Stimulated activated CD8-positive, alpha-beta memory T cell treated with anti-CD3 and anti-CD28 coated beads, Interleukin-15, amount 100 ng/mL, for 48 hours (primary cell): ENCODE measurements at places on chromosomes 2 and 18.

DNA sequence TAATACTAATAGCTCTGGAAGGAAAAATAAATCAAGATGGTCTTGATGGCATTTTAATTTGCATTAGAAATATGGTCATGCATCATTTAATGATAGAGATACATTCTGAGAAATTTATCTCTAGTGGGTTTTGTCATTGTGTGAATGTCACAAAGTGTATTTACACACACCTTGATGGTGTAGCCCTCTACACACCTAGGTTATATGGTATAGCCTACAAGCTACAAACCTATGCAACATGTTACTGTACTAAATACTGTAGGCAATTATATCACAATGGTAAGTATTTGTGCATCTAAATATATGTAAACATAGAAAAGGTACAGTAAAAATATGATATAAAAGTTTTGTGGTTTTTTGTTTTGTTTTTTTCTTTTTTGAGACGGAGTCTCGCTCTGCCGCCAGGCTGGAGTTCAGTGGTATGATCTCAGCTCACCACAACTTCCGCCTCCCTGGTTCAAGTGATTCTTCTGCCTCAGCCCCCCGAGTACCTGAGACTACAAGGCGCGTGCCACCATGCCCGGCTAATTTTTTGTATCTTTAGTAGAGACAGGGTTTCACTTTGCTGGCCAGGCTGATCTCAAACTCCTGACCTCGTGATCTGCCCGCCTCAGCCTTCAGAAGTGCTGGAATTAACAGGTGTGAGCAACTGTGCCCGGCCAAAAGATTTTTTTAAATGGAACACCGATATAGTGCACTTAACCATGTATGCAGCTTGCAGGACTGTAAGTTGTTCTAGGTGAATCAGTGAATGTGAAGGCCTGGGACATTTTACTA, 83.7 kb upstream of the UBXN4 start:
- peak; percentile 23 for DNase-seq

- DNase-seq: no peak
Measured at GRCh38 chr2:166491461-166491860, 2.6 kb downstream of the SCN7A start.

DNA sequence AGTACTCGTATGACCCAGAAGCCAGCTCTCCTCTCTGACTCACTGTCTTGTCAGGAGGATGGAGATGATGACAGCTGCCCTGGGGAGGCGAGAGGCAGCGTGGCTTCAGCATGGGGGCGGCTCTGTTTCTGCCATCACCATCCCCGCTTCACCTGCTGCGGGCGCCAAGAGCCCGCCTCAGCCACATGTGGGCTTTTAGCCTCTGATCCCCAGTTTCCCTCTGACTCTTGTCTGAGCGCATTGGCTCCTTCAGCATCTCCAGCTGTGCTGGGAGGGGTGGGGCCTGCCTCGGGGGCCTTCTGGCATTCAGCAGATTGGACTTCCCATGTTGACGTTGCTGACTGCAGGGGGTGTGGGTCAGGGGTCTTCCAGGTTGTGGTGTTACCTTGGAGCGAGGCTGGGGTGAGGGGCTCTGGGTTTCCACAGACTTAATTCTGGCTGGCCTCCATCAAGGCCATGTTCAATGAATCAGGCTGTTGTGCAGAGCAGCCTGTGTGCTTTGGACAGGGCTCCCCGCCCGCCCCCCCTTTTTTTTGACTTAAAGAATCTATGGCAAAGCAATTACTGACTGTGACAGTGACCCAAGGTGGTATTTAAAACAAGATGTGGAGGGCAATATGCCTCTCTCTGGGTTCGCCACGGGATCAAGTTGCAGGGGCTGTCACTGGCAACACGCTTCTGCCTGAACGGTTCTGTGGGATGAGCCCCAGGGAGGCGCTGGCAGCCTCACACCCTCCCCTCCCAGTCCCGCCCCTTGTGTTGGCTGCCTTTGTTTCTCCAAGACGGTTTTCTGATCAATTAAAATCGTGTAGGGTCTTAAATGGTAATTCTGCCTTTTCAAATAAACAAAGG, 228.3 kb downstream of the LDLRAD4 start:
- DNase-seq: peak; percentile 47

DNA sequence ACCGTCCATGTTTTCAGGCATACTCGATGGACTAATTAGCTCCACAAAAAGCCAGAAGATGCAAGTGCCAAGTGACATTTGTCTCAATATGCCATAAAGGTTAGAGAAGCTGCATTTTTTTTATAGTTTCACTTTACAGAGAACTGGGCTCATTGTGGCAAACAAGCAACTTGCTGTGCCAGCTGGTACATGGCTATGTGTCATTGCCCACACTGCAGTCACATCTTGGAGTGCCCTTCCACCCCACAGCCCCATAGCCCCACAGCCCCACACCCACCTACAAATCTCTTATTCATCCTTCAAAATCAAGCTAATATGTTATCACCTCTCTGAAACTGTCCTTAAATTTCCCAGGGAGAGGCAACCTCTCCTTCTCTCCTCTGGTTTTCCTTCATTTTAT, 451.9 kb downstream of the ARHGAP15 start:
- DNase-seq: no peak

- DNase-seq: no peak
Measured at GRCh38 chr2:96533292-96534073, 3.1 kb upstream of the ARID5A start.

GRCh38 chr18:74342416-74343043, 26.9 kb downstream of the C18orf63 start:
- DNase-seq: no peak

DNA sequence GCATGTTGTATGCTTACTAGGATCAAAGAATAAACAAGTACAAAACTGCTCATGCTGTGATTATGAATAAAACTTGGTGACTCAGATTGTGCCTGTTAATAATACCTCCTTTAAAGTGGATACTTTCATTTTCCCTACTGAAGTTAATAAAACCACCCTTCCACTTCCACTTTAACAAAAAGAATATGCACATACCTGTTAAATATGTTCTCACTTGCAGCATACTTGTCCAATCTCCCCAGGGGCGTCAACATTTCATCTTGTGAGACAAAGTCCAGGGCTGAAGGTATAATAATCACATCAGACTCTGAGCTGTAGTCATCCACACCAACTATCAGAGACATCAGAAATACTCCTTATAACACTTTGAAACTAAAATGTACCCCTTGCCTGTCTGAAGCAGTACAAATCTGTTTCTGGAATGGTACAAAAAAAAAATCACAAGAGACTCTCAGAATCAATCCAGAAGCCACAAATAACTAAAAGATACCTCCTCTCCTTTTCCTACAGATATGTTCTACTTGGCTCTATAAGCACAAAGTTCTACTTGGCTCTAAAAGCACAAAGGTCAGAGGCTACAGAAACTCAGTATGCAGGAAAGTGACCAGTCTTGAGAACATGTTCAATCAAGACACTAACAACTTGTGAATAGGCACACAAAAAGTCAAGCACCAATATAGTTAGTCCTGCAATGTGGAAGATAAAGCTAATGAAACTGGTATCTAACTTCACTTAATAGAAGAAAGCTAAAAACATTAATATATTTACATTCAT, 19.3 kb downstream of the PPP4R1 start:
- no peak for DNase-seq

DNA sequence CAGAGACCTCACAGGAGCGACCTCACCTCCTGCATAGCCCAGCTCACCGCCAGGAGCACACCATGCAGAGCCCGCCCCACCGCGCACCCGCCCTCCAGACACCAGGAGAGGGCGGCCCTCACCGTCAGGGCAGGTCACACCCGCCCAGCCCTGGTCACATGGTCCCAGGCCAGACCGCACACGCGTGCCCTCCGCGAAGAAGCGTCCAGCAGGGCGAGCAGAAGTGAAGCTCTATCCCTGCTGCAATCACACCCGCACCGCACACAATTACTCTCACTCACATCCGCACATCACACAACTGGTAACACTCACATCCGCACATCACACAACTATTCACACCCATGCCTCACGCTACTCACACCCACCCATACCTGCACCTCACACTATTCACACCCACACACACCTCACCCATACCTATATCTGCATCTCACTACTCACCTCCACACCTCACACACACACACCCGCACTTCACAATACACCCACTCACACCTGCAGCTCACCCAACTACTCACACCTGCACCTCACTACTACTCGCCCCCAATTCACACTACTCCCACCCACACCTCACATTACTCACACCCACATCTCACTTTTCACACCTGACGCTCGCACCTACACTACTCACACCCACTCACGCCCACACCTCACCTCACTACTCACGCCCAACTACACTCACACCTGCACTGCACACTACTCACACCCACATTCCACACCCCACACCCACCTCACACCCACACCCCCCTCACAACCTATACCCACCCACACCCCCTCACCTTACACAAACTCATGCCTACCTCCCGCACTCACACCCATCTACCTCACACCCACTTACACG, 242.0 kb downstream of the HDAC4 start:
- no peak for DNase-seq

DNA sequence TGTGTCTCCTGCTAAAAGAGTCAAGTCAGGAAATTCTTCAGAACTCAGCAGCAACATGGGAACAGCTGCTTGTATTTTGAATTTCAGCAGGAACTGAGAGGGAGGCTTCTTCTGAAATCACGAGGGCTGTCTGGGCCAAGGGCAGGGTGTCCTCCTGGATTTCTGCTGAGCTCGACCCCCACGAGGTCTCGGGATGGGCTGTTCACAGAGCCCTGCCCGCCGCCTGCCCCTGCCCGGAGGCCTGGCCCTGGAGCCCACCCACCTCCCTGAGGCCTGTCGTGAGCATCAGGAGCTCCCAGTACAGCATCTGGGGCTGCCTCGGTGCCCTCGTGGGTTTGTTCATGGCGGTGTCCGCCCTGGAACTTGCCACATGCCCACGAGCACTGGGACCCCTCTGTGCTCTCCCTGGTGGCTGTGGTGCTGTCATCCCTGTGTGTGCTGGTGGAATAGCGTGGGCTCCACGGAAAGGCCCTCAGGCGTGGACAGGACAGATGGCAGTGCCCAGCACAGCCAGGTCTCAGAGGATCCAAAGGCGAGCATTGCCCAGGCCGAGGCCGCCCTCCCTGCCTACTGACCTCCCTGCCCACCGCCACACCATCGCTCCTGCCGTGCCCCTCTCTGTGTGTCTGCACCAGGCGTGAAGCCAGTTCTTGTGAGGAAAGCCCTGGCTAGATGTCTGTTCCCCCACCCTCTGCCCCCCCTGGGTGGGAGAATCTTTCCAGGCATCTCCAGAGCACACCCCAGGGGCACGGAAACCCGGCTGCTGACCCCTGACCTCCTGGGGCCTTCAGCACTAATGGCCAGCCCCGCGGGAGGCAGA, 25.9 kb downstream of the RAMP1 start:
- DNase-seq: no peak

DNA sequence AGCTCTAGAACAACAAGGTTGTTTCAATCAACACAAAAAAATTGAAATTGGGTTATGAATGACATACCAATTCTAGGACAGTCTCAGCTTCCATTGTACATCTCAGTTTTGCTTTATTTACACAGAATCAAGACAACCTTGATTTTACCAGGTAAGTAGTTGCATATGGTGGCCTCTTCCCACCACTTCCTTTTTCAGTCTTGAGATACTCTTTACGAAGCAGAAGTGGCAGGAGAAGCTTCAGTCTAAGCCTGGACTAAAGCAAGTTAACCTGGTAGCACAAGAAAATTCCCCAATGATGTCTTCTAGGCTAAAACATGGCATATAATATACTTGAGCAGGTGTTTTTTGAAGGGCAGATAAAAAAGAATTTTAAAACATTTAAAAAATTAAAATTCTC, 10.7 kb upstream of the FAM136A start:
- DNase-seq: no peak

DNA sequence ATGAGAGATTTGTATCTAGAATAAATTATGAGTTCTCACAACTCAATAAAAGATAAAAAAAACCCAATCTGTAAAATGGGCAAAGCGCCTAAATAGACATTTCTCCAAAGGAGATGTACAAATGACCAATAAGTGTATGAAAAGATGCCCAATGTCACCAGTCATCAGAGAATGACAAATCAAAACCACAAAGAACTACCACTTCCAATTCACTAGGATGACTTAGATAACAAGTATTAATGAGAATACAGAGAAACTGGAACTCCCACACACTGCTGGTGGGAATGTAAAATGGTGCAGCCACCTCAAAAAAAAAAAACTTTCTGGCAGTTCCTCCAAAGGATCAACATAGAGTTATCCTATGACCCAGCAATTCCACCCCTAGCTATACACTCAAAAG, 17.4 kb upstream of the COL6A3 start:
- no peak for DNase-seq

GRCh38 chr18:79786786-79787526, 10.8 kb upstream of the KCNG2 start:
- no peak for DNase-seq

DNA sequence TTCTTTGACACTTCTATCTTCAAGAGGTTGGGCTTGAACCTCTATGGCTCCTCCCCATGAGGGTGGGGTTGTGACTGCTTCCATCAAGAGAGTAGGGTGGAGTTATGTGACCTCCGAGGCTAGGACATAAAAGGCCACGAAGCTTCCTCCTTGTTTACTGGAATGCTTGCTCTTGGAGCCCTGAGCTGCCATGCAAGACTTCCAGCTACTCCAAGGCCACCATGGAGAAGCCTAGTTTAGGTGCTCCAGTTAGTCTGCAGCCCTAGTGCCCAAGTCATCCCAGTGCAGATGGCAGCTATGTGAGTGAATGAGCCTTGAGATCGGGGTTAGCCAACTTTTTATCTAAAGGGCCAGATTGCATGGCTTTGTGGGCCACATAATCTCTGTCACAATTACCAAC, 2.4 kb upstream of the MERTK start:
- DNase-seq: no peak

- no peak for DNase-seq
Measured at GRCh38 chr2:147663962-147664361, 180.9 kb upstream of the ACVR2A start.

DNA sequence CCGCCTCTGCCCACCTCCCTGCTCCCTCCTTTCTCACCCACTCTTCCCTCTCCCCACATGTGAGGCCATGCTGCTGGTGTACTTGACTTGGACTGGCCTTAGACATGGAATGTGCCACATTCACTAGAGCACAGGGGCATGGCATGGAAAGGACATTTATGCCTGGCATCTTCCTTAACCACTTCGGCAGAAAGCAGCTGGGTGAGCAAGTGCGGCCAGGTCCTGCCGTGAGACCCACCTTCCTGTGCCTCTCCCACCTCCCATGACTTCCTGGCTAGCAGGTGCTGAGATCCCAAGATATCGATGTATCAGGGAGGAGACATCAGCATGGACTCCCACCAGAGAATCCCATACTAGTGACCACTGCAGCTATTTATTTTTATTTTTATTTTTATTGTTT, 13.0 kb downstream of the GPR55 start:
- no peak for DNase-seq

GRCh38 chr2:20092226-20092900, 40.9 kb upstream of the LAPTM4A start:
- DNase-seq: no peak
